ENCODE measurements at places on chromosomes 16 and 17.

- no peak overlapping the region for H3K4me3 ChIP-seq
- H3K36me3 ChIP-seq, result no peaks in the 10 kb centered on the region
- H3K27me3 ChIP-seq, result no peaks in the 10 kb centered on the region
- no peak for DNase-seq
- no peak overlapping the region for H3K27ac ChIP-seq
These were observed 11.2 kb downstream of the SLC47A2 start for GRCh38 chr17:19705201-19705600.

GRCh38 chr17:48024149-48025039 lies 13.2 kb downstream of the COPZ2 start:
- H3K36me3 ChIP-seq, result no peaks in the 10 kb centered on the region
- no peak for DNase-seq
- H3K4me3 ChIP-seq, result peak overlapping the region; percentile 38
- peaks cover 77% of the 10 kb centered on the region for H3K27me3 ChIP-seq
- peaks cover 39% of the 10 kb centered on the region for H3K4me1 ChIP-seq

DNA sequence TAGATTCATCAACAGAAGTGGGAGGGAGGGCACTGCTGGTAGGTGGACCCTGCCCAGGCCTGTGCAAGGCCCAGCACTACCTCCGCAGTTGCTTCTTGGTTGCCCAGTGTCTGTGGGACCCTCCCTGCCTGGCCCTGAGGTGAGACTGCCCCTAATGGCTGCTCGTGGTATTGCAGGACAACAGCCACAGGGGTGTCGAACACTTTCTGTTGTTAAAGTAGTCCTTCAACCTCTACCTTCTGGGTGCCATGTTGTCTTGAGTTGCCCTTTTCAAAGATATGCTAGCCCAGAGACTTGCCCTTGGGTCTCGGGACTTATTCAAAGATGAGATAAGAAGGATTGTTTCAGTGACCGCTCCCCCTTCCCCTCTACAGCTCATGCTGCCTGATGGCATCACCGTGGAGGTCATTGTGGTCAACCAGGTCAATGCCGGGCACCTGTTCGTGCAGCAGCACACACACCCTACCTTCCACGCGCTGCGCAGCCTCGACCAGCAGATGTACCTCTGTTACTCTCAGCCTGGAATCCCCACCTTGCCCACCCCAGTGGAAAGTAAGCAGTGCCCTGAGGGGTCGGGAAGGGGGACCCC lies 29.1 kb downstream of the AKAP1 start:
- no peaks in the 10 kb centered on the region for H3K27me3 ChIP-seq
- peaks cover 67% of the 10 kb centered on the region for H3K36me3 ChIP-seq
- no peak for DNase-seq
- no peaks in the 10 kb centered on the region for H3K4me1 ChIP-seq
- no peak overlapping the region for H3K4me3 ChIP-seq
- H3K27ac ChIP-seq, result no peak overlapping the region

DNA sequence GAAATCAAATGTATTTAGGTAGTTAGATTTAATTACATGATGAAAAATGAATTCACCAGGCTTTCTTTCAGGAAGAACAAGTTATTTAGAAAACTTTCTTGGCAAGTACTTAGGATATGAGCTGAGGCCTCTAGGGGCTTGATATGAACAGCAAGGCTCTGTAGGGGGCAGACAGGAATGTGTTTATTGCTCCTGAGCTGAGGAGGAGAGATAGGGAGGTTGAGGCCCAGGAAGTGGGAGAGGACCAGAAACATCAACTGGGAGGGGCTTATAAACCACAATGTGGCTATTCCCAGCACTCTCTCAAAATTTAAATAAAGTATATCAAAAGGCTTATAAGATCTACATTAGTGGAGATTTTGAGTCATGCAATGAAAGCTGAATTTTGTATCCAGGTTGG lies 154.0 kb upstream of the MAF start:
- H3K4me1 ChIP-seq, result peaks cover 28% of the 10 kb centered on the region
- DNase-seq, result no peak
- no peaks in the 10 kb centered on the region for H3K36me3 ChIP-seq
- H3K4me3 ChIP-seq, result no peak overlapping the region
- H3K27me3 ChIP-seq, result no peaks in the 10 kb centered on the region
- H3K27ac ChIP-seq, result peak overlapping the region; percentile 58

DNA sequence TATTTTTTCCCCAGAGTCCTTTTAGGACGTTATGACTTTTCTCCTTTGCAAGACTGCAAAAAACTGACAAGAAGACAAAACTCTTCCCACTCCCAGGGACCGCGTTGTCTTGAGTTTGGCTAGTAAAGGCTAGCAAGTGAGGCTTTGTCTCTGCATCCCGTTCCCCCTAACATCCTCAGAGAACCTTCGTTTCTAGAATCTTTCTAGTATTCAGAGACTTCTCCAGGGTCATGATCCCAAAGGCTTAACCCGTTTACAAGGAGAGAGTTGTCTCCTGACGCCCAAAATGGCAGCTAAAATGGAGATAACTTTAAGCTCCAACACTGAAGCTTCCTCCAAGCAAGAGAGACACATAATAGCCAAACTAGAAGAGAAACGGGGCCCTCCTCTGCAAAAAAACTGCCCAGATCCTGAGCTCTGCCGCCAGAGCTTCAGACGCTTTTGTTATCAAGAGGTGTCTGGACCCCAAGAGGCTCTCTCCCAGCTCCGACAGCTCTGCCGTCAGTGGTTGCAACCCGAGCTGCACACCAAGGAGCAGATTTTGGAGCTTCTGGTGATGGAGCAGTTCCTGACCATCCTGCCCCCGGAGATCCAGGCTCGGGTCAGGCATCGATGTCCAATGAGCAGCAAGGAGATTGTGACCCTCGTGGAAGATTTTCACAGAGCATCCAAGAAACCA lies 843 bp downstream of the ZNF174 start:
- H3K27me3 ChIP-seq, result no peaks in the 10 kb centered on the region
- H3K4me1 ChIP-seq, result peaks cover 11% of the 10 kb centered on the region
- peak; percentile 10 for DNase-seq
- H3K4me3 ChIP-seq, result peak overlapping the region; percentile 72

DNA sequence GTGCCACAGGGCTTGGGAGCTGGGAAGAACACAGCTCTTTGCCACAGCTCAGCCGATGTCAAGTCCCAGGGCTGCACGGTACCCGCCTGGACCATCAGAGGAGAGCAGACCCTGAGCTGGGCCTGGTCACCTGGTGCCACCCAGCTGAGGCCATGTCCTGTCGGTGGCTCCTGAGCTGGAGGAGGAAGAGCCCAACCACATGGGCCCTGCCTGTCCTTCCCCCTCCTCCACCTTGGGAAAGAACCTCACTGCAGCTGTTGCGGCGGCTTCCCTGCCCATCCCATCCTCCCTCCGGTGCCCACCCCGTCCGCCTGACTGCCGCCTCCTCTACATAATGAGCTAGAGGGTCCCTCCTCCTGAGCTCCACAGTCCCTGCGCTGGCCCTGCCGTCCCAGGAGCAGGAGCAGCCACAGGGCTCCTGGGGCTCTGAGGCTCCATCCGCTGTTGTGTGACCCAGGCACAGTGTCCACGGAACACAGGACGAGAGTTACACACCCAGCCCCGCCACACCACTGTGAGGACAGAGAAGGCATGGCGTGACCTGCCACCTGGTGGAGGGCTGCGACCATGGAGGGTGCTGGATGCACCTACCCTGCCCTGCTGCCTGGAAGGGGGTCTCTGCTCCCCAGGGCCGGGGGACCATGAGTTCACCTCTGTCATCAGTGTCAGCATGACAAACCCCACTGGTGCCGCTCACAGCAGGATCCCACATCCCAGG lies 21.4 kb upstream of the CHMP6 start:
- DNase-seq, result no peak
- no peak overlapping the region for H3K4me3 ChIP-seq
- peaks cover 4% of the 10 kb centered on the region for H3K4me1 ChIP-seq
- H3K36me3 ChIP-seq, result peaks cover 2% of the 10 kb centered on the region
- no peaks in the 10 kb centered on the region for H3K27me3 ChIP-seq
- no peak overlapping the region for H3K27ac ChIP-seq

Data from thymus (tissue), 14 donors.